ENCODE measurements at places on chromosomes 16 and 17.

DNA sequence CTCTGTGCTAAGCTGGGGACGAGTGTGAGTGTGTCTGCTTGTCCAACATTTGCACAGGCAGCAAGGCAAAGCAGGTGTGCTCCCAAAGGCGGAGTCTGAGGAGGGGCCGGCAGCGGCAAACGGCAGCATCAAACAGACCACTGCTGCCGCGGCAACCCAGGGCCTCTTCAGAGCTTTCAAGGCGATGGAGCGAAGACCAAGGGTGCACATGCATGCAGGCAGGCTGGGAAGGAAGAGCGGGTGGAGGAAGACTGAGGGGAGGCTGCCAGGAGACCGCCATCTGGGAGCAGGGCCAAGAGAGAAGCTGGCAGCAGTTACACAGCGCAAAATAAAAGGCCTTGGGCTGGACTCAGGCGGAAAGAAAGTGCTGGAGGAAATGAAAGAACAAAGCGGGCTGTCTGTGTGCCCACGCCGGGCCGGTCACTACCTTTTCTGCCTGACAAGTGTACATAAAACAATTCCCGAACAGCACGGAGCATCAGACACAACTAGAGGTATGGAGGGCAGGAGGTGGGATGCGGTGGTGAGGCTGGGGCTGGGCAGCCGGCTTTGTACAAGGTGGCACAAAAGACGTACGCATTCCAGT is 8.5 kb downstream of the TIMM22 start:
- no peak for DNase-seq

DNA sequence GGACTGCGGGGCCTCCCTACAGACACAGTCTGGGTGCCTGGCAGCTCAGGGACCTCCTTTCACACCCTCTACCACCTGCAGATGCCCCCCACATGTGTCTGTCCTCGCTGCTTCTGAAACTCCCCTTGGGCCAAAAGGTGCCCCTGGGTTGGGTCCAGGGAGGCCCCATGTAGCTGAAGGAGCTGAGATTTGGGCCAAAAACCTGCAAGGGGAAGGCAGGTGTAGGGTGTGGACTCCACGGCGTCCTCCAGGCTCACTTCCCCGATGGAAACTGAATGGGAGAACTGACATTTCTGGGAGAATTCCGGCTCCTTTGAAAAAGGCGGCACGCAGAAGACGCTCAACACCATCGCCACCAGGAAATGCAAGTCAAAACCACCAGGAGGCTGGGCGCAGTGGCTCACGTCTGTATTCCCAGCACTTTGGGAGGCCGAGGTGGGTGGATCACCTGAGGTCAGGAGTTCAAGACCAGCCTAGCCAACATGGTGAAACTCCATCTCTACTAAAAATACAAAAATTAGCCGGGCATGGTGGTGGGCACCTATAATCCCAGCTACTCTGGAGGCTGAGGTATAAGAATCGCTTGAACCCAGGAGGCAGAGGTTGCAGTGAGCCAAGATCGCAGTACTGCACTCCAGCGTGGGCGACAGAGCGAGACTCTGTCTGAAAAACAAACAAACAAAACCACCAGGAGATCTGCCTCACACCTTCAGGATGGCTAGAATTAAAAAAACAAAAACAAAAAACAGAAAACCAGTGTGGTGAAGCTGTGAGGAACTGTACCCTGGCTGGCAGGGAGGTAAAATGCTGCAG is 13.2 kb upstream of the BAIAP2 start:
- DNase-seq, result no peak

DNA sequence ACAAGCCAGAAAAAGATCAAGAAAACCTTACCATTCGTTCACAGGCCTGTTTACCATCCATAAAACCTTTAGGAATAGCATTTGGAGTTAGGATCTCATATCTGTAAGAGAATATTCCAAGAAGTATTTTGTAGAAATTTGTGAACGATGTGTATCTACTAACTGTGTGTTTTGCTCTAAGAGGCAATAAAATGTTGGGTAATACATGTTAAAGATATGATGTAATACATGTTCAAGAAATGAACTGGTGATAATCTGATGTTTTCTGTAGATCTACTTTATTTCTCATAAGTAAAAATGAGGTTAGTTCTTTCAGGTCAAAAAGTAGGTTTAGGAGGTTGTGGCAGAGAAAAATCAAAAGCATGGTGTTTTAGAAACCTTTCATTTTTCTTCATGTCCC is 83.2 kb downstream of the NDEL1 start:
- DNase-seq, result no peak

DNA sequence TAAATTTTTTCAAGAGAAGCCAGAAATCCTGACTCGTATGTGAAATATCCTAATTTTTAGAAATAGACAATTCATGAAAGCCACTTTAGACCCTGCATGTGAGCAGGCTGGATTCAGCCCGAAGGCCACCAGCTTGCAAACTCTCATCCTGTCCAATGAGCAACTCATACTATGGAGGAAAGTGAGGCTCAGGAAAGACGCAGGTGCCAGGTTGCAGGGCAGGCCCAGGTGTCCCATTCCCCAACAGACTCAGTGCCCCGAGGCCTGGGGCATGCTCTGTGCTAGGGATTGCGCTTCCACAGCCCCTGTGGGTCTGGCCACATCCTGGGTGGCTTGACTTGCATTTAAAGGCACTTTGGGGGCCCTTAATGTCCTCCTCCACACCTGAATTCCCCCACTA is 16.7 kb upstream of the RASD1 start:
- DNase-seq, result no peak

DNA sequence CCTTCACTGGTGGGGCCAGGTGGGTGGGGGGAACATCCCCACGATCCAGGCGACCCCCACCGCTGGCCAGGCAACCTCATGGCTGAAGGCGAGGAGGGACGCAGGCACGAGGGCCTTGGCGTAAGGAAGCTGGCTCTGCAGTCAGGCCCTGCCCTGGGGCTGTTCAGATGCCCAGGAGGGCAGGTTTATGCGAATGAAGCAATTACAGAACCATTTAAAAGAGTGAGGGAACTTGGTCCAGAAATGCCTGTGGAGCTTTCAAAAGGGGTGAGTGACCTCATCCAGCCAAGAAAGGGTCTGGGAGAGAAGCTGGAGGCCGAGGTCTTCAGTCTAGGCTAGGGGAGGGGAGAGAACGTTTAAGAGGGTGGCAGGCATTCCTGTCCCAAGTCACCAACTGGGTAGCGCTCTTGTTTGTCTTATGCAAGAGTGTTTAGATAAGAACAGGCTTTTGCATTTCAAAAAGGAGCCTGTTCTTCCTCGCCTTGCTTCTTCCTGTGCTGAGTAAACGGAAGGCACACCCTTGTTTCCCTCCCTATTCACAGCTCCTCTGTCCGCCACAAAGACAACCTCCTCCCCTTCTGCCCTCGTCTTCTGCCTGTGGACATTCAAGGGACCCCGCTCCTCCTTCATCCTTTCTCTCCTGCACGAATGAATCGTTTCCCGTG is 183.5 kb upstream of the SDK2 start:
- DNase-seq, result no peak

GRCh38 chr16:83942815-83943515 is 10.1 kb upstream of the OSGIN1 start:
- no peak for DNase-seq
